GM12891 (cell line): ENCODE measurements at places on chromosomes 12 and 14.

DNA sequence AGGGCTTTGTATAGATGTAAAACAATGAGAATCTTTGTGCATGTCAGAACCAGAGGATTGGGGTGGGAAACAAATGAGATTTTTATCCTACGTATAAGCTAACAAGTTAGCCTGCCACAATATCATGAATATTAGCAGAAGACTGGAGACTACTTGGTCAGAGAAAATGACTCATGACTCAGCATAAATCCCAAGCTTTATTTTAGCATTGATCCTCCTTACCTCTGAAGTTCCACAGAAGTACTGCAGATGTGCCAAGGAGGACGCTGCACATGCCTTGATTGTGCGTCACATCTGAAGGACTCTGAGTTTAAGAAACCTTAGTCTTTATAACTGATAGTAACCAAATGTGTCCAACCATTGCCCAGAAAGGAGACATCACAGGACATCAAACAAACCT lies 234.0 kb upstream of the RPL10L start:
- DNase-seq, result no peak

DNA sequence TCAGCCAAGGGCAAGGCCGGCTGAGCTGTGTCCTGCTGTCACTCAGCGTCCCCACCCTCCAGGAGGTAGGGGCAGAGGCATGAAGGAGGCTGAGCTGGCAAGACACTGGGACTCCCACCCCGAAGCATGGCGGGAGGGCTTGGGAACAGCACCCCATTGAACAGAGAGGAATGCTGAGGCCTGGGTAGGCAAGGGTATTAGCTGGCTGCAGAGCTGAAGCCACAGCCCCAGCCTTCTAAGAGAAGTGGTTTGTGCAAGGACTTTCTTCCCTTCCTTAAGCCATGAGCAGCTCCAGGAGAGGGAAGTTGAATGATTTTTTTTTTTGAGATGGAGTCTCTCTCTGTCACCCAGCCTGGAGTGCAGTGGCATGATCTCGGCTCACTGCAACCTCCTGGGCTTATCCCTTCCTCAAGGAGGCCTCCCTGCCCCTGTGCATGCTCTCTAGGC lies 6.6 kb upstream of the CFAP73 start:
- DNase-seq, result no peak

DNA sequence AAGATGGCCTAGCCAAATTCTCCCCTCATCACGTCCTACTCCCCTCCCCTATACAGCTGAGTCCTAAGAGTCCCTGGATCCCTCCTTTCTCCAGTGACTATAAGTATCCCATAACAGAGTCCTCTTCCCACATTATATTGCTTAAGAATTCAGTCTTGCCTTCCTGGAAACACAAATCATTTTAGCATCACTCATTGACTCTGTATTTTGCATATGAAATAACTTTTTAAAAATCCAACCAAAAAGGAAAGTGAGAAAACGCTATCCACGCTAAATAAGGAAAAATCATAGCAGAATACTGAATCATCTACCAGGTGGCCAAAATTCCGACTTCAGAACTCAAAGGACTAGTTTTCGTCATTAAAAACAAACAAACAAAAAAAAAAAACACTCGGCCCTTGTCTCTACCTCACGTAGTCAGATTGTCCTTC lies 130.2 kb downstream of the GCH1 start:
- no peak for DNase-seq

- DNase-seq, result no peak
These were observed 204.3 kb downstream of the MDGA2 start for GRCh38 chr14:47471075-47471474.

- peak; percentile 44 for DNase-seq
These were observed 199.9 kb upstream of the FOXN3 start for GRCh38 chr14:89616852-89617341.

GRCh38 chr12:71636704-71637115 lies 26.9 kb downstream of the ZFC3H1 start:
- peak; percentile 7 for DNase-seq
